Heart left ventricle (tissue), 16 donors: ENCODE measurements at places on chromosomes 12 and 14. TPM values are rescaled to one million over a fixed set of nuclear protein-coding genes. Genes with fewer than 3 reads are reported as not detected.

- no peak overlapping the region for H3K4me3 ChIP-seq
- no peaks in the 10 kb centered on the region for H3K36me3 ChIP-seq
- H3K27me3 ChIP-seq = peaks cover 20% of the 10 kb centered on the region
- H3K4me1 ChIP-seq = no peaks in the 10 kb centered on the region
- no peak overlapping the region for H3K27ac ChIP-seq
Measured at GRCh38 chr12:125533434-125534029, 468.3 kb downstream of the AACS start.

- H3K27me3 ChIP-seq = no peaks in the 10 kb centered on the region
- H3K27ac ChIP-seq = no peak overlapping the region
- no peak for DNase-seq
- no peaks in the 10 kb centered on the region for H3K36me3 ChIP-seq
- H3K4me3 ChIP-seq = no peak overlapping the region
Measured at GRCh38 chr12:61991661-61992060, 268.5 kb upstream of the USP15 start.

Gene TAPBPL
- polyA plus RNA-seq = 10.2 TPM

- no peaks in the 10 kb centered on the region for H3K4me1 ChIP-seq
- no peaks in the 10 kb centered on the region for H3K36me3 ChIP-seq
- no peak overlapping the region for H3K4me3 ChIP-seq
- H3K27ac ChIP-seq = no peak overlapping the region
Measured at GRCh38 chr12:61095111-61095510, 1165.1 kb upstream of the USP15 start.

DNA sequence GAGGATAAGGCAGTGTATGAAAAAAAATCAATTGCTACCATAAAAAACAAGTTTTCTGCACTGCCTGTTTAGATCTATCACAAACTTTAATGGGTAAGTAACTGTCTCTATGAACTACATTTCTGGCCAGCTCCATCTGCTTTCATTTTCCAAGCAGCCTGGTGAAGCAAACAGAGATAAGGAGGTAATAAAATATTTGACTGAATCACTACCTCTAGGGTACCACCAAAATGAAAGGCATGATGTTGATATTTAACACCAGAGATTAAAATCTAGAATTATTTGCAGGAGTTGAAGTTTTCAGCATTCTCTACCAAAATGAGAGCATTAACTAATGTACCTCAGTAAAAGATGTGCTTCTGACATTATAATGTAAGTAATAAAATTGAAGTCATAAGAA is 863.5 kb upstream of the MGAT4C start:
- H3K36me3 ChIP-seq = no peaks in the 10 kb centered on the region
- H3K4me1 ChIP-seq = no peaks in the 10 kb centered on the region
- H3K4me3 ChIP-seq = no peak overlapping the region
- no peak overlapping the region for H3K27ac ChIP-seq
- no peak for DNase-seq

Gene ACSM4
- not detected for polyA plus RNA-seq

DNA sequence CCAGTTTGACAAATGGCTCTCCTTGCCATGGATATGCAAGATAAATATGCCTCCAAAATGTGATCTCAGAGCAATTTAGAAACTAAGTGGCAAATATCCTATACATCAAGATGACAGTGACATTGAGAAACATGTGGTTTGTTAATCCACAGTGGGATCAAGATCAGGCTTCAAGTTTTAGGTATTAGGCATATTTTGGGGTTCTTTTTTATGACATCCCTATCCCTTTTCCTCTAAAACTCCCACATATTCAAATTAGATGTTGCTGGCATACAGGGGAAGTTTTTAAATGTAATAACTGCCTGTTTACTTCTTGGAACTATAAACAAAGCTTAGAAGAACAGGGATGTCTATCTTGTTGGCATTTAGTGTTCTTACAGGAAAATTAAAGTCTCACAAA is 179.4 kb downstream of the CRADD start:
- no peak overlapping the region for H3K27ac ChIP-seq
- no peaks in the 10 kb centered on the region for H3K36me3 ChIP-seq
- no peak for DNase-seq
- H3K4me1 ChIP-seq = peaks cover 6% of the 10 kb centered on the region
- no peaks in the 10 kb centered on the region for H3K27me3 ChIP-seq

DNA sequence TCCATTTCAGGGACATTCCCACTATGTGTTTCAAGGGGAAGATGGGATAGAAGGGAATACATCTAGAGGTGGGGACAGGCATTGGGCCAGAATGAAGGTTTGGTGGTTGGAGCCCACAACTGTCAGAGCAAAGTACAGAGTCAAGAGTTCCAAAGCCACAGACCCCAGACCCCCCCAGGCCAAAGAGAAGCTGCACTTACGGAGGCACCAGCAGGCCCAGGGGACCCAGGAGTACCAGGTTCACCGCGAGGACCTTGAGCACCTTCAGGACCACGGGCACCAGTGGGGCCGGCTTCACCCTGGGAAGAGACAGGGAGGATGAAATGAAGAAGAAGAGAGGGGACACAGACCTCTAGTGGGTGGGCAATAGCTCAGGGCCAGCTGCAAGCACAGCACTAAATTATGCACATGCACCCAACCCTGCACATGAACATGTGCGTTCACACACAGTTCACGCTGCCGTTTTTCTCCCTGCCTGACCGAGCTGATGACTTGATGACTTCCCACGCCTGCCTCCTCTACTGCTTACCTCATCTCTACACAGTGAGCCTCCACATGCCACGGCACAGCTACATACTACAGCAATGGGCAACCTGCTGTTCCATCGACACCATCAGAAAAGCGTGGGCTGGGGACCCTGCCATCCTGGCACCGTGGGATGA is 16.7 kb downstream of the COL2A1 start:
- no peak for DNase-seq
- no peaks in the 10 kb centered on the region for H3K36me3 ChIP-seq
- no peaks in the 10 kb centered on the region for H3K27me3 ChIP-seq
- no peak overlapping the region for H3K4me3 ChIP-seq

DNA sequence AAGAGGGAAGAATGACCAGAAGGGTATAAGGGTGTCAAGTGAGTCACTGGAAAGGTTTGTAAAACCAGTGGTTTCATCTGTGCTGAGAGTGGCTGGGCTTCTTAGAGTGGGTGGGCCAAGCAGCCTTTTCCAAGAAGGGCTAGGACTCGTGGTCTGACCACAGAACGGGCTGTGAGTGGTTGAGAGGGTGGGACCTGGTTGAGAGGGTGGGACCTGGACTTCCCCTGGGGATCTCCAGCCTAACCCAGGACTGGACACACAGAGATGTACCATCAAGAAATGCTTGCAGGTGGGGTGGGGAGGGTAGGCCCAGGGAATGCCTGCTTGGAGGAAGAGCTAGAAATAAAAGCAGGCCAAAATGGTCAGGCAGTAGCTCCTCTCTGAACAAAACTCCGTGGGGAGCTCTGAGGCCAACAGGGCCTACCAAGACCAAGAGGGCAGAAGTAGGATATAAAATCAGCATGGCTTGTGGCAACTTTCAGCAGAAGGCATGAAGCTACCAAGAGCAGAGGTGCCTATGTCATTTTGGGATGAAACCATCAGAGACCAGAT is 140.5 kb downstream of the FOXN3 start:
- DNase-seq = no peak
- H3K27me3 ChIP-seq = no peaks in the 10 kb centered on the region

DNA sequence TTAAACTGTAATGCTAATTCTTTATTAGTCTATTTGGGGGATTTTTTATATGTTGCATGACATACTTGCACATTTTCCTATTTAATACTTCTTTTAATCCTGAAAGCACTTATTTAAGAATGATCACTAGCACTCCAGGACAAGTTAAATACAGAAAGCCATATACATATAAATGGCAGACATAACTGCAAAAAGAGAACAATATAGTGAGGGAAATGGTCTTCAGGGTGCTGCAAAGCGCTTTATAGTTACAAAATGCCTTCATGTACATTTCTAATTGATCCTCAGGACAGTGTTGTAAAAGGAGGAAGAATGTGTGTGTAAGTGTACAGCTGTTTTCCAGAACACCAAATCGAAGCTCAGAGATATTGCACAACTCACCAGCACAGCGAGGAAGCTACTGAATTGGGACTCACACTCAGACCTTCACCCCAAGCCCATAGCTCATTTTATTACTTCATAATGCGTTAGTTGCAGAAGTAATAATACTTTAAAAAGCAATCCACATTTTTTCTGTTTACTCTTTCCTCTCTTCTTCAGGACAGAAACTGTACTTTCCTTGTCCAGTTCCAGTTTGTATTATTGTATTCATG is 428.2 kb downstream of the RAD51B start:
- peak; percentile 37 for DNase-seq
- no peaks in the 10 kb centered on the region for H3K27me3 ChIP-seq
- H3K27ac ChIP-seq = peak overlapping the region; percentile 88
- H3K4me1 ChIP-seq = peaks cover 93% of the 10 kb centered on the region
- H3K4me3 ChIP-seq = no peak overlapping the region
- no peaks in the 10 kb centered on the region for H3K36me3 ChIP-seq

DNA sequence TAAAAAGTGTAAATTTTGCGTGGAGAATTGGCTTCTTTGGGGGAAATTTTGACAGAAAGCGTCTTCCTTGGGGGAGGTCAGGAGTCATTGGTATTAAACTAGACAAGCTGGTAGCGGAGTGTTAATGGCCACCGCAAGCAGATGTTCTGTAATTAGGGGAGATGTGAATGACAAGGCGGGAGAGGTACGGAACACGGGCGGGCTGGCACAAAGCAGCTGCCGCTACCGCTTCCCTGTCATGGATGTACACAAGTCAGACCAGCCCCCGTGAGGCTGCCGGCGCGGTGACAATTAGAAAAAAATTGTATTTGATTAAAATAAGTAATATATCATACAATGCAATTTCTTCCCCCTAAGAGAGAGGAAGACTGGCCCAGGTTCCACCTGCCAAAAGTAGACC is 501.6 kb downstream of the VRK1 start:
- no peak for DNase-seq
- no peaks in the 10 kb centered on the region for H3K36me3 ChIP-seq
- no peak overlapping the region for H3K27ac ChIP-seq
- H3K4me1 ChIP-seq = no peaks in the 10 kb centered on the region

- H3K4me3 ChIP-seq = no peak overlapping the region
- H3K4me1 ChIP-seq = peaks cover 11% of the 10 kb centered on the region
- no peaks in the 10 kb centered on the region for H3K36me3 ChIP-seq
- no peak for DNase-seq
Measured at GRCh38 chr12:6698352-6699046, 2.1 kb downstream of the PIANP start.

DNA sequence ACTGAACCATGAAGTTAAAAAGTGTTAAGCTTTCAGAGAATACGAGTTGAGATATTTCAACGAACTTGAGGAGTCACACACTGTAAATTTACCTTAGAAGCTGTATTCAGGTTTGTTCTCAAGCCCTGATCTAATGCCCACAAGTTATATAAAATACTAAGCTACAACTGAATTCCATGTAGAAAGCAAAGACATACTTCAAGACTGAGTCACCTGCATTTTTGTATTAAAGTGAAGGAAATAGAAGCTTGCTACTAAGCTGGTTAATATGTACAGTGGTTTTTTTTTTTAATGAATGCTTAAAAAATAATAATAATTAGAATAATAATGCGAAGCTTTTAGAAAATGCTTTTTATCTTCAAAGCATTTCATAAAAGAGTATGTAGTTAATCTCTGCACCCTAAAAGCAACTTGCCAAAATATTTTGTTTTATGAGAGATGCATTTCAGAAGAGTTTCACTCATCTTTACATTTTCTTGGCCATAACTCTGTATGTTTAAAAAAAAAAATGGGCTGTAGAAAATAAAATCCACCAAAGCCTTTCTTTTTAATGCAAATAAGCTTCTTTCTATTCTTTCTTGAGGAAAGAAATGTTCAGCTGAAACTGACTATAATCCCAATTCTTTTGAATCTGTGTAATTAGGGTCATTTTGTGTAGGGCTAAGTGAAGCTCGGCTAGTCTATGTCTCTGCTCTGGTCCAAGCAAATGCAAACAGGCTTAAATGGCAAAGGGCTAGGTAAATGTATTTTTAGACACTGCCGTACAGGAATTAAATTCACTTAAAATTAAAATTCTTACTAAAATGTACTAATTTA is 1047.5 kb upstream of the FLRT2 start:
- no peaks in the 10 kb centered on the region for H3K27me3 ChIP-seq
- no peak for DNase-seq
- no peaks in the 10 kb centered on the region for H3K36me3 ChIP-seq
- H3K4me1 ChIP-seq = no peaks in the 10 kb centered on the region
- H3K27ac ChIP-seq = no peak overlapping the region
- H3K4me3 ChIP-seq = no peak overlapping the region

Gene PTPN21
- polyA plus RNA-seq = 9.4 TPM

GRCh38 chr12:52319097-52319496 is 2.1 kb downstream of the KRT83 start:
- H3K27me3 ChIP-seq = peaks cover 18% of the 10 kb centered on the region
- H3K4me3 ChIP-seq = no peak overlapping the region
- no peaks in the 10 kb centered on the region for H3K4me1 ChIP-seq

- H3K4me1 ChIP-seq = no peaks in the 10 kb centered on the region
- H3K4me3 ChIP-seq = no peak overlapping the region
- H3K27ac ChIP-seq = no peak overlapping the region
Measured at GRCh38 chr14:59044707-59045106, 143.8 kb upstream of the DAAM1 start.

Gene AP4S1
- polyA plus RNA-seq = 11.8 TPM

Gene PRB2
- not detected for polyA plus RNA-seq

Gene CCDC184
- polyA plus RNA-seq = 0.99 TPM

DNA sequence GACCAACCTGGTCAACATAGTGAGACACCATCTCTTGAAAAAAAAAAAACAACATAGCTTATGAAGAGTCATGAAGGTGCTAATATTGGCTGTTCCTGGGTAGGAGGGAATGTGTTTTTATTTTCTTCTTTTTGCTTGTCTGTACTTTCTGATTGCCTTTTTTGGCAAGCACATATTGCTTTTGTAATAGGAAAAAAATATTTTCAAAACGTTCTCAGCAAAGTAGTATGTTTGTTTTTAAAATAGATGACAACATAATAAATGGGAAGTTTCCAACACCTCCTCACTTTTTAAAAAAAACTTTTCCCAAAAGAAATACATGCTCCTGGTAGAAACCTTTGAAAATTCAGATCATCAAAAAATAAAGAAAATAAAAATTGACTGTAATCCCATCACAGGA is 20.9 kb downstream of the FOS start:
- no peak overlapping the region for H3K27ac ChIP-seq
- H3K4me3 ChIP-seq = no peak overlapping the region
- H3K4me1 ChIP-seq = peaks cover 25% of the 10 kb centered on the region
- H3K36me3 ChIP-seq = no peaks in the 10 kb centered on the region

Gene KERA
- polyA plus RNA-seq = not detected

DNA sequence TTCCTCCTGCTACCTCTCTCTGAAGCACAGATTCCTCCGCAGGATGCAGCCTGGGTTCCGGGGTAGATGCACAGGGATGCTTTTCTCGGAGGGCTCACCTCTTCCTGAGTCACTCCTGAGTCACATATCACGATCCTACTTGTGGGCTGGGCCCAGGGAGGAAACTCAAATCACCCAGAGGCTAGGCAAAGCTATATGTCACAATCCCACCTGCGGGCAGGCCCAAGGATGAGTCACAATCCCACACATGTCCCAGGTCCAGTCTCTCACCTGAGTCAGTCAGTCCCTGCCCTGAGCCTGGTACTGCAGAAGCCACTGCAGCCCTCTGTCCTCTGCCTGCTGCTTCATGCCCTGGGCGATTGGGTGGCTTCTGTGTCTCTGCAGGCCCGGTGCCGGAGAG is 149.0 kb upstream of the GSC start:
- H3K4me1 ChIP-seq = no peaks in the 10 kb centered on the region
- no peak for DNase-seq
- no peak overlapping the region for H3K4me3 ChIP-seq
- H3K27me3 ChIP-seq = no peaks in the 10 kb centered on the region
- no peaks in the 10 kb centered on the region for H3K36me3 ChIP-seq

Gene FAM222A
- 9.4 TPM for polyA plus RNA-seq

Gene NGB
- not detected for polyA plus RNA-seq

Gene GYS2
- not detected for polyA plus RNA-seq

Gene OAS3
- polyA plus RNA-seq = 4.1 TPM
